ENCODE measurements at places on chromosomes 6 and 20. TPM values are rescaled to one million over a fixed set of nuclear protein-coding genes. Genes with fewer than 3 reads are reported as not detected.

The MMP24 gene
- 0.99 TPM for total RNA-seq

The GSTA3 gene
- total RNA-seq = not detected

The KCNS1 gene
- not detected for total RNA-seq

The IPCEF1 gene
- 1.5 TPM for total RNA-seq

The PARD6B gene
- 52.2 TPM for total RNA-seq

The PHACTR3 gene
- 0.16 TPM for total RNA-seq

The C20orf141 gene
- total RNA-seq = not detected

The COL20A1 gene
- total RNA-seq = 0.16 TPM

DNA sequence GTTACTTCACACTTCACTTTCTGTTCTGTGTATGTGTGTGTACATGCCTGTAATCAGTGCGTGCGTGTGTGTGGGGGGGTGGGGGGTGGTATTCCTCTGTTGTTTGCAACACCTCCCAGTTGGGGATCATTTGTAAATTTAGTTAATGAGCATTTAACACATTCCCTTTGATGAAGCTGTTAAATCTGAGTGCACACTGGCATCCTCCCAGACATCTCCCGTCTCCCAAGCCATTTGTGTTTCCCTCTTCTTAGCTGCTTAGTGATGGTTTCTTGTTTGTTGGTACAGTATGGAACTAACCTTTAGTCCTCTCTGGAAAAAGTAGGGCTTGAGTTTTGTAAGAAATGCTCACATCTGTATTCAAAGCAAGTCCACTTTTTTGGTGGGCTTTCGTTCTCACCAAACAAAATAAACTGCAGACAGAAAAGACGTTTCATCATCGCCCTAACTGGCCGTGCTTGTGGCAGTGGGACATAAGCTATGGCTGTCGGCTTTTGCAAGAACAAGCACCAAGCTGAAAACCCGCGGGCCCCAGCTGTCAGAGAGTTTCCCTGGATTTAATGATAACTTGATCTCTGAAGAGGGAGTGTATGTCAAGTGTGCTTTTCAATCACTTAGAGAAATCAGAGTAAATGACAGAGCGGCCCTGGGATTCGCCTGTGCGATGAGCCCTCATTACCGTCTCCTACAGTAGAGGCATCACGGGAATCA is 54.9 kb upstream of the SASH1 start:
- H3K36me3 ChIP-seq = no peaks in the 10 kb centered on the region
- no peak overlapping the region for H3K4me3 ChIP-seq
- H3K4me1 ChIP-seq = no peaks in the 10 kb centered on the region
- no peak overlapping the region for H3K27ac ChIP-seq

GRCh38 chr6:111230351-111231089 is 143.2 kb downstream of the SLC16A10 start:
- H3K27me3 ChIP-seq = no peaks in the 10 kb centered on the region
- peaks cover 1% of the 10 kb centered on the region for H3K36me3 ChIP-seq
- no peak for DNase-seq
- H3K4me3 ChIP-seq = no peak overlapping the region
- H3K4me1 ChIP-seq = peaks cover 3% of the 10 kb centered on the region
- H3K27ac ChIP-seq = no peak overlapping the region

DNA sequence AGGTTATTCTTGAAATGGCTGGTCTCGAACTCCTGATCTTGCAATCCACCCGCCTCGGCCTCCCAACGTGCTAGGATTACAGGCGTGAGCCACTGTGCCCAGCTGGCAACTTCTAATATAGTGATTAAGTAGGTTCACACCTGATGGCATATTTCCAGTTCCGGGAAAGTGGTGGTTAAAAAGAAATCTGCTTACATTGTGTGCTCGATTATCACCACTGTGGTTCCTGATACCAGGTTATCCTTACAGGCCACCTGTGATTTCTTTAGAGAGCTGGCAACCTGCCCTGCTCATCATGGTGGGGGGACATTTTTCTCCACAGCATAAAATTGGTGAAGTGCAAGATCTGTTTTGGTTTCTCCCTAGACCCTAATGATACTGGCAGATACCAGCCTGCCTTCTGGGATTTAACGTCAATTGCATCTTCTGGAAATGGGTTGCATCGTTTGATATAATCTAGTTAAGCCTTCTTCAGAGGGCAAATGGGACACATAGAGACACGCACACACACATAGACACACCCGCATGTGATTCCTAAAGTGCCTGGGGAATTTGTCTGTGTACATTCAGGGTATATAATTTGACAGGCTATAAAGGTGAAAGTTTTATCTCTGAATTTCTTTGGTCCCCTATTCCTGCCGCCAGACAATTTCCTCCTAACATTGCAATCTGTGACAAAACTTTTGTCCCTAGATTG is 49.7 kb upstream of the CITED2 start:
- peaks cover 12% of the 10 kb centered on the region for H3K4me1 ChIP-seq
- no peaks in the 10 kb centered on the region for H3K27me3 ChIP-seq
- H3K27ac ChIP-seq = no peak overlapping the region
- H3K4me3 ChIP-seq = no peak overlapping the region

GRCh38 chr20:58938541-58938940 is 42.5 kb upstream of the NELFCD start:
- no peak overlapping the region for H3K4me3 ChIP-seq
- peaks cover 17% of the 10 kb centered on the region for H3K27me3 ChIP-seq
- H3K4me1 ChIP-seq = no peaks in the 10 kb centered on the region
- DNase-seq = no peak
- H3K27ac ChIP-seq = no peak overlapping the region

- no peaks in the 10 kb centered on the region for H3K4me1 ChIP-seq
- H3K27me3 ChIP-seq = no peaks in the 10 kb centered on the region
Observed at GRCh38 chr20:25460566-25461280, 53.2 kb downstream of the GINS1 start.

GRCh38 chr20:50887576-50887975 is 43.7 kb downstream of the ADNP start:
- H3K27ac ChIP-seq = peak overlapping the region; percentile 30
- no peaks in the 10 kb centered on the region for H3K27me3 ChIP-seq
- no peak overlapping the region for H3K4me3 ChIP-seq
- H3K36me3 ChIP-seq = peaks cover 50% of the 10 kb centered on the region
- DNase-seq = no peak

DNA sequence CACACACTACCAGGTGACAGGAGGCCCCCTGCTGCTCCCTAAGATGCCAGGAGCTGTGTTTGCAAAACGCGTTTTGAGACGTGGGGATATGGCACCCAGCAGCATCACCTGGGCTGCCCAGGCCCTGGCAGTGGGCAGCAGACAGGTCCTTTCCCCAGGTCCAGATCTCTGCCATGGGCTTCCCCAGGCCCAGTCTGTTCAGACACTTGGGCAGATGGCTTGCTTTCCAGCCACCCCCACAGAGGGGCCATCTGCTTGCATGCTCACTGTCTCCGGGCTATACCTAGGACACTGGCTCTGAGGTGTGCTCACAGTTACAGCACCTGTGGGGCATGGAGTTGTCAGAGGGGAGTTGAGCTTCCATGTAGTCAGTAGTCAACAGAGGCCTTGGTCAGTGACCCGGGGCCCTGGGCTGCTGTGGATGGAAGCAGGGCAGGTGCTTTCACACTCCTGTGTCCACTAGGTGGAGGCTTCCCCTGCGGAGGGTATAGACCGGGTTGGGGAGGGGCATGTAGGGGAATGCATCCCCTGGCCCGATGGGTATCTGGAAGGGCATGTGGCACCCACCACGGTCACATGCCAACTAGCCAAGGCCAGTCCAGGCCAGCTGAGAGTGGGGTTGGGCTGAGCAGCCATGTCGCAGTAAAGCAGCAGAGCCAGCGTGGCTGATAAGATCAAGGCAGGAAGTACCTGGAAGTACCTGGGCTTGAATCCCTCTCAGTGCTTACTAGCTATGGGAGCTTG is 185.4 kb upstream of the SLC24A3 start:
- no peak overlapping the region for H3K4me3 ChIP-seq
- H3K36me3 ChIP-seq = no peaks in the 10 kb centered on the region
- no peak overlapping the region for H3K27ac ChIP-seq
- H3K27me3 ChIP-seq = peaks cover 10% of the 10 kb centered on the region
- no peak for DNase-seq

DNA sequence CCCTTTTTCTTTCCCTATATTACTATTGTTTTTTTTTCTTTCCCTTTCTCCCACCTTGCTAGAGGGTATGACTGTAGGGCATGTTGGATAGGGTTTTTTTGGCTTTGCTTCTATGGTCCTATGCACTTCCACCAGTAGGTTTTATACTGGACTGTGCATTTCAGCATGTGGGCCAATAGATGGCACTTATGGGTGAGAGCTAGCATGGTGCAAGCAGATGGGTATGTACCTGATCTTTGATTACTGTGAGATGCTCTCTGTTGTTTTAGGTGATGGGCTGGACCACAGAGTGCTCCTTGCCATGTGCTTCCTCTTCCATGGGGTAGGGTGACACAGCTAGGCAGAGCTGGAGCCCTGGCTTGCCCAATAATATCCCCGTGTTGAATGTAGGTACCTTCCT is 128.5 kb upstream of the CHD6 start:
- H3K36me3 ChIP-seq = no peaks in the 10 kb centered on the region
- H3K27me3 ChIP-seq = peaks cover 47% of the 10 kb centered on the region
- H3K4me1 ChIP-seq = no peaks in the 10 kb centered on the region

- H3K36me3 ChIP-seq = no peaks in the 10 kb centered on the region
- no peak overlapping the region for H3K4me3 ChIP-seq
Observed at GRCh38 chr6:42740725-42741124, 5.2 kb downstream of the TBCC start.

DNA sequence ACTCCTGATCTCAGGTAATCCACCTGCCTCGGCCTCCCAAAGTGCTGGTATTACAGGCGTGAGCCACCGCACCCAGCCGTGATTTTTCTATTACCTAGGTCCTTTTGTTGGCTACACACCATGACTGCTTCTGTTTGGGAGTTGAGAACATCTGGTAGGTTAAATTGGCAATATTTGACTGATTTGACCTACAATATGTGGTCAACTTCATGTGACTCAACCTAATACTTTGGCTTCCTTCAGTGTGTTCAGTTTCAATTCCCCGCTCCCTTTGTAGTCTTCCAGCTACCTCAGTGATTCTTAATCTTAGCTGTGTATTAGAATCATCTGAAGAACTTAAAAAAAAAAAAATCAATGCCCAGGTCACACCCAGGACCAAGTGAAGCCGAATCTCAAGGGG is 47.4 kb downstream of the MYB start:
- peaks cover 2% of the 10 kb centered on the region for H3K4me1 ChIP-seq
- no peaks in the 10 kb centered on the region for H3K27me3 ChIP-seq
- H3K27ac ChIP-seq = no peak overlapping the region
- DNase-seq = no peak
- no peak overlapping the region for H3K4me3 ChIP-seq
- H3K36me3 ChIP-seq = no peaks in the 10 kb centered on the region

GRCh38 chr6:32889533-32889932 is 35.5 kb downstream of the PSMB9 start:
- H3K27ac ChIP-seq = no peak overlapping the region
- peaks cover 19% of the 10 kb centered on the region for H3K27me3 ChIP-seq
- no peak overlapping the region for H3K4me3 ChIP-seq
- DNase-seq = no peak
- H3K36me3 ChIP-seq = no peaks in the 10 kb centered on the region
- peaks cover 15% of the 10 kb centered on the region for H3K4me1 ChIP-seq

GRCh38 chr6:5562277-5562676 is 301.0 kb downstream of the FARS2 start:
- no peak overlapping the region for H3K27ac ChIP-seq
- no peaks in the 10 kb centered on the region for H3K4me1 ChIP-seq
- no peak for DNase-seq
- H3K36me3 ChIP-seq = peaks cover 12% of the 10 kb centered on the region
- H3K27me3 ChIP-seq = no peaks in the 10 kb centered on the region

DNA sequence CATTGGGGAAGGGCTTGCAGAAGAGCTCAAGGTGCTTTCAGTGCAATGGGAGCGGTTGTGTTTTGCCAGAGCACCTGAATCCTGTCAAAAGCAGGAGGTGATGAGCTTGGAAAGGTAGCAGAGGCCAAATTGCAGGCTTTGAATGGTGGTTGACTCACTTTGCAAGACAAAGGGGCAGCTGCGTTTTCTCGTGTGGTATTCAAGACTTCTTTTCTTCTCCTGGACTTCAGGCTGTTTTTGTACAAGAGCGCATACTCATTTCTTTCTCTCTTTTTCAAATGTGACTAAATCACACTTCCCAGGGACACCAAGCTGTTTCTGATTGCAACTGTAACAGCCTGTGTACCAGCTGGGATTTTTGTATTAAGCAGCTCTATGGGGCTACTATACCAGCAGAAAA is 32.3 kb downstream of the GHRH start:
- H3K27me3 ChIP-seq = no peaks in the 10 kb centered on the region
- no peak for DNase-seq
- no peaks in the 10 kb centered on the region for H3K4me1 ChIP-seq
- no peak overlapping the region for H3K4me3 ChIP-seq
- peaks cover 53% of the 10 kb centered on the region for H3K36me3 ChIP-seq

- no peak overlapping the region for H3K27ac ChIP-seq
- no peaks in the 10 kb centered on the region for H3K4me1 ChIP-seq
- no peaks in the 10 kb centered on the region for H3K27me3 ChIP-seq
- H3K36me3 ChIP-seq = no peaks in the 10 kb centered on the region
Observed at GRCh38 chr20:41258474-41258873, 59.1 kb downstream of the ZHX3 start.

DNA sequence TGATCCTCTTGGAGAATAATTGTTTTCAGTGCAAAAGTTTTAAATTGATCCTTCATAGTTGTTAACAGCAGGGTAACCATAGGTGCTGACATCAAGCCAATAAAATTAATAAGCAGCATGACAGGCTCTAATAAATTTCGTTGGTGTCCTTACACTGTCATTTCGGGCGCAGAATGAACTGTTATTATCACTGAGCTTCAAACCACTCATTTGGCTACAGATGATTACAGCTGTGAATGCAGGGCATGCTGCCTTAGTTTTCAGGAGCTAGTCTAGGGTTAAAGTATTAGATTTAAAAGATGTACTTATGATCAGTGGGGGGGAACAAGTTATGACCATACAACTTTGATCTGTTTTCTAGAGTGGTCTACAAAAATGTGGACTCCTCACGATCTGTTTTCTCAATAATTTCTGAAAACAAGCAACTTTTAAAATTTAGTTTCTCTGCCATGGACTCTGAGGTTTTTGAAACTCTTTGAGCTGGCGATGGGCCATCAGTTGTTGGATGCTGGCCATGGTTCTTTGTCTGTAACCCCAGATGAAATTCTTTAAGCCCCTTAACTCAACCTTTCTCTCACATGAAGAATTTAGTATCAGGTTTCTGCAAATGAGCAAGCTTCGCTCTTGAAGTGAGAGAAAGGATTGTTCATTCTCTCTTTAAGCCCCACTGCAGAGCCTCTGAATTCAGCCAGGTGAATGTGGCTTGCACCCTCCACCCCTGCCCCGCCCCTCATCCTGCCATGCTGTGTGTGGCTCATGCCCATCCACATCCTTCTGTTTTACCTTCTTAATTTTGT is 99.1 kb upstream of the MTHFD1L start:
- peaks cover 54% of the 10 kb centered on the region for H3K4me1 ChIP-seq
- peak; percentile 55 for DNase-seq
- H3K27ac ChIP-seq = peak overlapping the region; percentile 93
- H3K36me3 ChIP-seq = peaks cover 14% of the 10 kb centered on the region
- no peaks in the 10 kb centered on the region for H3K27me3 ChIP-seq
- H3K4me3 ChIP-seq = no peak overlapping the region

Data from mesothelial cell of epicardium (in vitro differentiated cells).